Naive thymus-derived CD8-positive, alpha-beta T cell (primary cell): ENCODE measurements at places on chromosomes 5 and 9.

GRCh38 chr9:125202846-125203618, 2.7 kb downstream of the RABEPK start:
- DNase-seq: no peak

DNA sequence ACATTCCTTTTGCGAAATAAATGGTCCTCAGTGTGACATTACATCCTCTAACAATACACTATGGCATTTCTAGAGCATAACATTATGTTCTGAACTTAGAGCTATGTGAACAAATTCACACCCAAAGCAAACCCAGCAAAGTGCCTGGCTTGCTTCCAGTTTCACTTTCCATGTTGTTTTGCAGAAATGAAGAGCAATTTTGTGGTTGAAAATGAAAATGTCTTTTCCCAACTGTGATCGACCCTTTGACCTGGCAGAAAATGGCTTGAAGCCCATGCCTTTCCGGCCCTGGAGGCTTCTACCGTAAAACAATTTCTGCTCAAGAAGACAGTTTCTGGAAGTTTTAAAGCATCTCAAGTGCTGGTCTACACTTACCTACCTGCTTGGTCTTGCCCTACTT, 344.7 kb upstream of the RGMB start:
- DNase-seq: no peak

DNA sequence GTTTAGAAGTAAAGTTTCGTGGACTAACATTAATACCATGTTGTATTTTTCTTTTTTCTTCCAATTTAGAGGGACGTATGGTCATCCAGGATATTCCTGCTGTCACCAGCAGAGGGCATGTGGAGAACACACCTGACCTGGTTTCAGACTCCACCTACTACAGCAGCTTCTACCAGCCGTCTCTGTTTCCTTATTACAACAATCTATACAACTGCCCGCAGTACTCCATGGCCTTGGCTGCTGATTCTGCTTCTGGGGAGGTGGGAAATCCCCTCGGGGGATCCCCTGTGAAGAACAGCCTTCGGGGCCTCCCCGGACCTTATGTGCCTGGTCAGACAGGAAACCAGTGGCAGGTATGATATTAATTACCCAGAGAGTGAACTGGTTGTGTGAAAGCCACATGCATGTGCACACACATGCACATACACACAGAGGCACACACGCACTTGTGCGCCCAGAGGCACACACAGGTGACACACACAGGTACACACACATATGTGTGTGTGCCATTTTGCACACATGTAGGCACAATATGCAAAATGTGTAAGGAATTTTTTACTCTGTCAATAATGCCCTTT, 52.4 kb downstream of the DMRT1 start:
- peak; percentile 16 for DNase-seq

DNA sequence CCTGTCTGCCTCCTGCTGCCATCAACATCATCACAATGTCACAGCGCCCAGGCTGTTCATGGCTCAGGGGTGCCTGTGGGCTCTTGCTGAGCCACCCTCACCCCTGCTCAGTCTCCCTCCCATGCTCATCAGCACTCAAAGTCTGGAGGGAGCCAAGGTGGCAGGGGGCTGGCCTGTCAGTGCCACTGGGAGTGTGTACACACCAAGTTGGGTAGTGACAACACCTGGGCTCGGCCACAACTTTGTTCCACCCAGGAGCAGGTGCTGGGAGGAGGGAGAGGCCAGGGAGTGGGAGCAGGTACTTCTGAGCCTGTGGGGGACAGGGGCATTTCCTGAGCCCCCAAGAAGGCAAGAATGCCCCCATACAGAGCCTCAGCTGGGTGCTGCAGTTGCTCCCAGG, 77.5 kb upstream of the C6 start:
- DNase-seq: no peak

GRCh38 chr5:4862500-4862899, 277.6 kb upstream of the ADAMTS16 start:
- DNase-seq: no peak

GRCh38 chr9:138075961-138076649, 198.5 kb downstream of the CACNA1B start:
- no peak for DNase-seq
